ENCODE measurements at places on chromosomes 16 and 17.

GRCh38 chr17:77332981-77333685 is 192.4 kb downstream of the SEC14L1 start:
- DNase-seq, result no peak

DNA sequence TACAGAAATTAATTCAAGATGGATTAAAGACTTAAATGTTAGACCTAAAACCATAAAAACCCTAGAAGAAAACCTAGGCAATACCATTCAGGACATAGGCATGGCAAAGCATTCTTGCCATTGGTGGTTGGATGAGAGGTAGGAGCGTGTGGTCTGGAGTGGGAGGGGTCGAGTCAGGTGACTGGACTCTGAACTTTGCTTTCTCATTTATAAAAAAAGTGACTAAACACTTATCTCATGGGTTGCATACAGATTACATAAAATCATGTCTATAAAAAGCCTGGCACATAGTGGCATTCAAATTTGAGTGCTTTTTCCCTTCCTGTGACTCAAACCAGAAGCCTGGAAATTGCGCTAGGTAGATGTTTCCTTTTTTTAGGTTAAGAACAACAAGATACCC is 159.7 kb upstream of the SHISA6 start:
- no peak for DNase-seq

- no peak for DNase-seq
Observed at GRCh38 chr16:67339453-67339852, 12.8 kb downstream of the LRRC36 start.

GRCh38 chr17:57135789-57136291 is 50.8 kb downstream of the AKAP1 start:
- no peak for DNase-seq

- peak; percentile 75 for DNase-seq
Observed at GRCh38 chr16:67236563-67237395, 9.8 kb downstream of the TMEM208 start.

GRCh38 chr16:68760671-68761275 is 23.7 kb downstream of the CDH1 start:
- DNase-seq, result no peak

GRCh38 chr17:77266891-77267341 is 126.1 kb downstream of the SEC14L1 start:
- no peak for DNase-seq

- no peak for DNase-seq
Observed at GRCh38 chr17:35891269-35891668, 11.1 kb upstream of the CCL5 start.

- no peak for DNase-seq
Observed at GRCh38 chr16:66511602-66512271, 38.2 kb downstream of the TK2 start.

- DNase-seq, result no peak
Observed at GRCh38 chr17:75505152-75505409, 10.3 kb downstream of the CASKIN2 start.

DNA sequence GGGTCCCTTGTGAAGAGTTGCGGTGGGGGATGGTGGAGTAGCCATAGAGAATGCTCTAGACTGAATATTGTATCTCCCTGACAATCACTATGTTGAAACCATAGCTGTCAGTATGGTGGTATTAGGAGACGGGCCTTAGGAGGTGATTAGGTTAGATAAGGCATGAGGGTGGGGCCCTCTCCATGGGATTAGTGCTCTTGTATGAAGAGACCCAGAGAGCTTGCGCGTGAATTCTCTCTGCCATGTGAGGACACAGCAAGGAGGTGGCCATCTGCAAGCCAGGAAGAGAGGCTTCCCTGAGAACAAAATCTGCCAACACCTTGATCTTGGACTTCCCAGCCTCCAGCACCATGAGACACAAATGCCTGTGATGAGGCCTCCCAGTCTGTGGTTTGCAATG is 34.5 kb upstream of the MGAT5B start:
- no peak for DNase-seq

DNA sequence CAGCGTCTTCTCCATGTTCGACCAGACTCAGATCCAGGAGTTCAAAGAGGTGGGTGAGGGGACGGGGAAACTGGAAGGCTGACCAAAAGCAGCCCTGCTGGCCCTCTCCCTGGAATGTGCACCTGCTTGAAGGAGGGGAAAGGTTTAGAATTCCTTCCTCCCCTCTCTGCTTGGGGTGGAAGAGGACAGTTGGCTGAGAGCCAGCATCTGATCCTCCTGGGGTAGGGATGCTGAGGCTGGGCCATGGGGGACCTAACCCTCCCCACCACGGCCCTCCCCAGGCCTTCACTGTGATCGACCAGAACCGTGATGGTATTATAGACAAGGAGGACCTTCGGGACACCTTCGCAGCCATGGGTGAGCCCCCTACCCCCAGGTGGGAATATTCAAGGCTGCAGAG is 1.3 kb downstream of the MYL11 start:
- DNase-seq, result no peak

Data from CMK (cell line).